ENCODE measurements at places on chromosomes 12 and 14.

- DNase-seq, result no peak
Observed at GRCh38 chr14:67963545-67963944, 144.0 kb downstream of the RAD51B start.

- DNase-seq, result no peak
Observed at GRCh38 chr12:123113026-123113425, 37.9 kb downstream of the PITPNM2 start.

- DNase-seq, result peak; percentile 44
Observed at GRCh38 chr12:43758247-43758727, 303 bp downstream of the PUS7L start.

DNA sequence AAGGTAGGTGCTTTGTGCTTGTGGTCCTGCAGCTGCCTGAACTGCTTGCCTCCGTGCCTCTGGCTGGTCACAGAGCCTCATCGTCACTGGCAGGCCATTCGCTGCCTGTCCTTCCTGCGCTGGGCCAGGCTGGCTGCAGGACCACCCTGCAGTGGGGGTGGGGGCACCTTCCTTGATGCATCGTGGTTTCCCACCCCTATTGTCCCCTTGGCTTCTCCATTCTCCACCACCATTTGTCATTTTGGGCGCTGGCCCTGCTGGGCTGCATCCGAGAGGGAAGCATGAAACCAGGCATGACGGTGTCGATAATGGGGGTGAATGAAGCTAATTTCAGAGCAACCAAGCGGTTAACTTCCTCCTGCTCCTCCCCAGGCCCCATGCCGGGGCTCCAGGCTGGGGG is 127.7 kb downstream of the NRXN3 start:
- no peak for DNase-seq

GRCh38 chr14:49497267-49497666 is 88.9 kb downstream of the RPS29 start:
- no peak for DNase-seq

GRCh38 chr14:55000381-55000780 is 26.5 kb downstream of the WDHD1 start:
- DNase-seq, result no peak
